ENCODE measurements at places on chromosomes 6 and 20.

DNA sequence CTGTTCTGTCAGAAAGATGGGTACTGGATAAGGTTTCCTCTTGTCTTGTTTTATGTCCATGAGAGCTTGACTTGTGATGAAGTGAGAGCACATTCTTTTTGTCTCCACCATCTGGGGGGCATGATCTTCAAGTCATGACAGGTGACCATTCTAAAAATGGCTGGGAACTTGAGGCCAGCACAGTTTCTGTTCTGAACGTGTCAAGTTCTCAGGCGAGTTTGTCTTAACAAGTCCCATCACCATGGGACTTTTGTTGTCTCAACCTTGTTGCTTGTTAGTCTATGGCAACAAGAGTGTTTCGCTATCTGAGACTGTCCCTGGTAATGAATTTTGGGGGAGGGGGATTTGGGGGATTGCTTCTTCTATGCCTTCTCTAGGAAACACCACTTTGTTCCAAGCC is 25.6 kb upstream of the ENPP4 start:
- DNase-seq = peak; percentile 13

DNA sequence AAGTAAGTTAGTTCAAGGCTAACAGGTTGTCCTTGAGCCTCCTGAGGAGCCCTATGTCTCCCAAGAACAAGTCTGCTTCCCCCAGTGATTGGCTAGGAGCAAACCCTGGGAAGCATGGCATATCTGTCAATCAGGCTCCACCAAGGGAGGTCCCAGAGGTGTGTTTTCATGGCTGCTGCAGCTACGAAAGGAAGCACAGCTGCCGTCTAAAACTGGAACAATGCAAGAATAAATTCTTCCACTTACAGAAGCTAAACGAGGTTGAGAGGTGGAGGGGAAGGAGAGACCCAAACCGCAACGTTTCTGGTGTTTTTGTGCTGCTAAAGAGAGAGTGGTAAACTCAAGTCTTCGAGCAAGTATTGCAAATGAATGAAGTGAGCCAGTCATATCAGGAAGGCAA is 4.9 kb upstream of the PTGIS start:
- no peak for DNase-seq

DNA sequence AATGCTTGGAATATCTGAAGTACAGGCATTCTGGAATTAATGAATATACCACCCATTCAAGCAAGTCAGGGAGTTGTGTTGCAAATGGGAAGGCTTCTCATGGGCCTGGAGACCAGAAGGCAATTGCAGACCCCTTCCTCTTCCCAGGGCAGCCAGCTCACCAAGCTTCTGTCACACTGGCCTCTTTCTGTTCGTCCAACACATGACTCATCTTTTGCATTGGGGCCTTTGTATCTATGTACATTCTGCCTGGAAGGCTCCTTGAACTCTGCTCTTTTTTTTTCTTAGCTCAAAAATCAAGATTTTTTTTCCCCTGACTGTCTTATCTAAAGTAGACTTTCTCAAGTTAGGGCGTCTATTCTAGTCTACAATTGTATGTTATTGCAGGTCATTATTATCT is 132.9 kb upstream of the MYLIP start:
- DNase-seq = no peak

- no peak for DNase-seq
These were observed 90.4 kb downstream of the CEP162 start for GRCh38 chr6:84137051-84137375.

DNA sequence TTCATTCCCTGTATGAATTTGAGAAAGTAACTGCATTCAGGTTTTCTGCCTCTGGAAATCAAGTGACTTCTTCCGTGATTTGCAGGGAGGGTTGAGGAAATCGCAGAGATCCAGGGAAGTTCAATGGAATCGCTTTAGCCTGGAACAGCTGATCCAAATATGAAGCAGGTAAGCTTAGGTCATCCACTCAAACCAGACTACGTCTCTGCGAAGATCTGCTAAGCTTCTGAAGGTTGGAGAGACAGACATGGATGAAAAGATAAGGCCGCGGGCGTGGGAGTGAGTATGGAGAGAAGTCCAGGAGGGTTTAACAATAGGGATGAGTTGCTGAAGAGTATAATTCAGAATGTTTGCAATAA is 34.2 kb upstream of the BTN3A2 start:
- no peak for DNase-seq

DNA sequence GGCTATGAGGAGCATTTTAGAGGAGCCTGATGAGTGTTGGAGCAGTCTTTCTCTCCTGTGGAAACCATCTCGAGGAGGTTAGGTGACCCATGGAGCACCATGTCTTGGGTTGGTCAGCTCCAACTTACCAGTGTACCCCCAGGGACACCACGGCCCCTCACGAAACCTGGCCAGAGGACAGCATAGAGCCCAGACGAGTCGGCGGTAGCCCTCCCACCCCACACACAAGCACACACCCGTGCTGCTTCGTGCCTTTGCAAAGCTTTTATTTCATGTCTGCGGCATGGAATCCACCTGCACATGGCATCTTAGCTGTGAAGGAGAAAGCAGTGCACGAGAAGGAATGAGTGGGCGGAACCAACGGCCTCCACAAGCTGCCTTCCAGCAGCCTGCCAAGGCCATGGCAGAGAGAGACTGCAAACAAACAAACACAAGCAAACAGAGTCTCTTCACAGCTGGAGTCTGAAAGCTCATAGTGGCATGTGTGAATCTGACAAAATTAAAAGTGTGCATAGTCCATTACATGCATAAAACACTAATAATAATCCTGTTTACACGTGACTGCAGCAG is 53.6 kb downstream of the EZR start:
- DNase-seq = no peak

DNA sequence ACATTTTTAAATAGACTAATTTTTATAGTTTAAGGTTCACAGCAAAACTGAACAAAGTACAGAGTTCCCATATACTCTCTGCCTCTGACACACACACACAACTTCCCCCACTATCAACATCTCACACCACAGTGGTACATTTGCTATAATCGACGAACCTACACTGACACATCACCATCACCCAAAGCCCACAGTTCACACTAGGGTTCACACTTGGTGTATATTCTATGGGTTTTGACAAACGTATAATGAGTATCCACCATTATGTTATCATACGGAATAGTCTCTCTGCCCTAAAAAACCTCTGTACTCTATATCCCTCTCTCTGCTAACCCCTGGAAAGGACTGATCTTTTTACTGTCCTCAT is 15.6 kb downstream of the TMEM30A start:
- no peak for DNase-seq

DNA sequence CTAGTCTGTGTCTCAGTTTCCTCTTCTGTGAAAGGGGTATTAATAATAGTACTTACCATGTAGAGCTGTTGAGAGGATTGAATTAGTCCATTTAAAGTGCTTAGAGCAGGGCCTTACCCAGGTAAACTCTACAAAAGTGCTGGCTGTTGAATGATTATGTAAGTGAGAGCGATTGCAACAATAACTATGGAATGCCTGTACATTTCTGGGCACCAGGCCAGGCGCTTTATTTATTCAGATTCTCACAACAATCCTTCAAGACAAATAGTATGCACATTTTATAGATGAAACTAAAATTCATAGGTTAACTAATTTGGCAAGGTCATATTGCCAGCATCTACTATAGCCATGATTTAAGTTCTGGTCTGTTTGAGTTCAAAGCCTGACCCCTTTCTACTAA is 78.3 kb upstream of the MMS22L start:
- DNase-seq = no peak
